Subcutaneous preadipocyte (primary cell): ENCODE measurements at places on chromosomes 1 and 21. TPM values are rescaled to one million over a fixed set of nuclear protein-coding genes. Genes with fewer than 3 reads are reported as not detected.

The CD244 gene
- total RNA-seq = not detected in 2 replicates

The ATP6V1G3 gene
- total RNA-seq = not detected in 2 replicates

The BARHL2 gene
- total RNA-seq = not detected in 2 replicates

The CLEC20A gene
- not detected in 2 replicates for total RNA-seq

The RERE gene
- total RNA-seq = 27.6 and 32.1 TPM in 2 replicates

The PLA2G2D gene
- total RNA-seq = not detected in 2 replicates

The LIN28A gene
- total RNA-seq = not detected in 2 replicates

The CCDC30 gene
- total RNA-seq = 1.4 and 1.5 TPM in 2 replicates

The PTGFRN gene
- total RNA-seq = 32.1 and 40.1 TPM in 2 replicates

The CFAP298 gene
- 8.1 and 19.9 TPM in 2 replicates for total RNA-seq

The BEND5 gene
- 0.20 and 1.1 TPM in 2 replicates for total RNA-seq

The RNF223 gene
- not detected in 2 replicates for total RNA-seq

The SYT11 gene
- total RNA-seq = 20.2 and 25.6 TPM in 2 replicates

The SEMA4A gene
- 0.37 and 0.98 TPM in 2 replicates for total RNA-seq

The TTC22 gene
- total RNA-seq = not detected in 2 replicates

The CELA2B gene
- not detected in 2 replicates for total RNA-seq

The FCRL2 gene
- total RNA-seq = not detected in 2 replicates
